GM10248 (cell line): ENCODE measurements at places on chromosomes 11 and 22.

GRCh38 chr22:23386822-23387580, 193.1 kb downstream of the IGLL1 start:
- DNase-seq = no peak

GRCh38 chr11:67648140-67648795, 2.3 kb downstream of the ACY3 start:
- peak; percentile 79 for DNase-seq

DNA sequence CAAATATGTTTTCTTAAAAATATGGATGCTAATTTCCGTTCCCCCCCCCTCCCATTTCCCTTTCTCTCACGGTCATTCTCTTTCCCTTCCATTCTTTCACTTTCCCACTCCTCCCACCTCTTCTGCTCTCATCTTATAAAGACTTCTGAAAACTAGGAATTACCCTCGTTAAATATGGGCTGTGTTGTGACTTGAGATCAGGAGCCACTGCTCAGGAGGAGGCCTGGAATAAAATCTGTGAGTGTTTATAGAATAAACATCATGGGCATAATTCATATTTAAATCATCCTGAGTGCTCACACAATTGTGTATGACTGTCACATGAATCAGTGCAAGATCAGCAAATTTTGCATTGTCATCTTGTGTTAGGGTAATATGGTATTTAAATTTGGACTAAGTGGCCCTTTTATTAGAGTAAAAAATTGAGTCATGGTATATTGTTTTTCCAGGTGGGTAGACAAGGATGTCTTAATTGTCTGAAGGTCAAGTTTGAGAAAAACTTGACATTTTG, 208.0 kb downstream of the DDX10 start:
- no peak for DNase-seq

DNA sequence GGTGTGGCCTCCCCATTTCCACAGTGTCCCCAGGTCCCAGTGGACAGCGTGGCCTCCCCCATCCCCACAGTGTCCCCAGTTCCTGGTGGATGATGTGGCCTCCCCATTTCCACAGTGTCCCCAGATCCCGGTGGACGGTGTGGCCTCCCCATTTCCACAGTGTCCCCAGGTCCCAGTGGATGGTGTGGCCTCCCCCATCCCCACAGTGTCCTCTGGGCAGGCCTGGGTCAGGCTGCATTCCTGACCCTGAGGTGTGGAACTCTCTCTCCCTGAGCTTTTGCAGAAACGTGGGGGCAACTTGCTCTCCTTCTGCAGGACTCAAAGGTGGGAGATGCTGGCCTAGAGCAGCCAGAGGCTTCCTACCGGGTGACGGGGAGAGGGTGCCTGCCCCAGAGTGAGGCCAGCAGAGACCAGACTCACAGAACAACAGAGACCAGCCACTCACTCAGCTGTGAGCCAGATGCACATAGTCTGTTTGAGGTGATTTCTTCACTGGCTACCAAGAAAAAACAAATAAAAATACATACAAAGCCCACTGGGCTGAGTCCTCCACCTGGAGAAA, 85.8 kb upstream of the FGF3 start:
- no peak for DNase-seq

- DNase-seq = peak; percentile 46
These were observed 16.3 kb downstream of the OR2AG2 start for GRCh38 chr11:6755303-6755952.

- DNase-seq = peak; percentile 59
These were observed 802 bp downstream of the ATG2A start for GRCh38 chr11:64916040-64916774.

DNA sequence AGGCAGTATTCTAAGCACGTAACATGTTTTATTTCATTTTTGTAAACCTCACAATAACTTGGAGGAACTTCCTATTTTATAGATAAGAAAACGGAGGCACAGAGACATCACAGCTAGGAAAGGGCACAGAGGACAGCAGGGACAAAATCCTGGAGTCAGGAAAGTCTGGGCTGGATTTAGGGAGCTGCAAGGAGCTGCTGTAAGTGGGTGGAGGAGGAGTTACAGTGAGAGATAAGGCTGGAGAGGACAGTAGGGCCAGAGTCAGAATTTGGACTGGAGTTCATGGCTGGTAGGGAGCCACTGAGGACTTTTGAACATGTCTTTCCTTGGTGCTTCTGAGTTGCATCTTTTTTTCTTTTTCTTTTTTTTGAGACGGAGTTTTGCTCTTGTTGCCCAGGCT, 32.2 kb upstream of the PTPRJ start:
- no peak for DNase-seq

- DNase-seq = no peak
These were observed 10.2 kb upstream of the LDHA start for GRCh38 chr11:18384157-18384641.

GRCh38 chr11:115379528-115379927, 124.7 kb downstream of the CADM1 start:
- peak; percentile 8 for DNase-seq

- DNase-seq = no peak
These were observed 76.3 kb downstream of the PAK1 start for GRCh38 chr11:77397631-77398030.

- no peak for DNase-seq
These were observed 29.6 kb upstream of the PRAME start for GRCh38 chr22:22588485-22589164.

DNA sequence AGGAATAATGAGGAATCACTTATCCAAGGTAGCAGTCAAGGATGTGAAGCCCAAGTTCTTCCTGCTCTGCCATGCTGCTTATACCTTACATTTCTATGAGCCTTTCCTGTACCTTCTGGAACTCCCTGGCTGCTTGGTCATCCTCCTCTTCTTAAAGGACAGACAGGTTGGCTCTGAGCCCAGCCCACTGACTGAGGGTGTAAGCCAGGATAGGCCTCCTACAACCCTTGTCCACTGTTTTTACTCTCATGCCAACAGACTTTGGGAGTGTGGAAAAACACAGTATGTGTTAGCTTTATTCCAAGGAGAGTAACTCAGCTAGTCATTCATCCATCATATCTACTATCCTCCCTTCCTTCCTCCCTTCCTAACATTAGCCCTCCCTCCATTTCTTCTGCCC, 47.5 kb downstream of the IRAG1 start:
- DNase-seq = no peak

DNA sequence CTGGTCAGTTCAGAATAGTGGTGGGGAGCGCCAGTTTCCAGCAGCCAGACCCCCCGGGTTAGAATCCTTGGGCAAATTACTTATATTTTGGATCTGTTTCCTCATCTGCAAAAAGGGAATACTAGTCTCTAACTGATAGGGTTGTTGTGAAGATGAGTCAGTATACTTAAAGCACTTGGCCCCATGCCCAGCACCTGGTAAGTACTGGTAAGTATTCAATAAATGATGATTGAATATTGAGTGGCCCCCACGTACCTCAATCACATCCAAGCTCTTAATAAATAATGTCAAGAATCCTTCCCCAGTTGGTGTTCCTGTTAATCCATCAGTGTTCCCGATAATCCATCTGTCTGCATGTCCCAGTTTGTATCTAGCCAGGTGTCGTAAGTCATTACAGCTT, 12.1 kb downstream of the ACP2 start:
- DNase-seq = no peak
